ENCODE measurements at places on chromosomes 3 and 15. TPM values are rescaled to one million over a fixed set of nuclear protein-coding genes. Genes with fewer than 3 reads are reported as not detected.

LRTM1 gene
- total RNA-seq, result not detected

- DNase-seq, result no peak
Measured at GRCh38 chr15:78399091-78399490, 38.9 kb upstream of the IREB2 start.

LRRN1 gene
- total RNA-seq, result 127 TPM

CILP gene
- 0.12 TPM for total RNA-seq

- DNase-seq, result no peak
Measured at GRCh38 chr15:43519196-43519595, 1.8 kb downstream of the MAP1A start.

SQOR gene
- total RNA-seq, result not detected

GRCh38 chr3:151210676-151211381, 7.8 kb upstream of the GPR171 start:
- DNase-seq, result no peak
